Umbilical cord (tissue), 2 donors: ENCODE measurements at places on chromosomes 7 and 10. TPM values are rescaled to one million over a fixed set of nuclear protein-coding genes. Genes with fewer than 3 reads are reported as not detected.

The FBXL13 gene
- total RNA-seq, result 5.3 TPM

The LRCH4 gene
- 30.6 TPM for total RNA-seq

- DNase-seq, result no peak
Measured at GRCh38 chr10:13184730-13185514, 23.6 kb downstream of the MCM10 start.

DNA sequence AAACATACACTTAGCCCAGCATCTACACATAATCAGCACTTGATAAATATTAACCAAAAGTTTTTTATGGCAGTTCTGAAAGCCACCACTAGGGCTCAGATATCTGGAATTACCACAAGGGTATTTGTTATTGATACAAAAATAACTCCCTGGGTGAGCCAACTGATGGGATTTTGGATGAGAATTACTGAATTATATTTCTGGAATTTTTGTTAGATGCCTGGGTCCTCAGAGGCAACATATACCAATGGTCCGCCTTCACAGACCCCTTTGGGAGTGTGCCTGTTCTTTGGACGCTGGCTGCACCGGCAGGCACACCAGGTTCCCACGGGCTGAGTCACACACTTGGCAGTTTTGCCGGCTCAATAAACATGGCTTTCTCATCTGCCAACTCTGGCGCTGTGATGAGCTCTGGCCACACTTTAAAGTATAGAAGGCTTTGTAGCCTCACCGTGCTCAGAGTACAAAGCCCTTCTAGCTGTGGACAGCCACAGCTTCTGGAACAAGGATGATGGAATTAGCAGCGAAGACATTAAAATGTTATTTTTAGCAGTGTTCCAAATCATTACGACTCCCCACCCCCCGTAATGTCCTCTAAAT is 24.5 kb upstream of the EEPD1 start:
- peak; percentile 79 for DNase-seq

DNA sequence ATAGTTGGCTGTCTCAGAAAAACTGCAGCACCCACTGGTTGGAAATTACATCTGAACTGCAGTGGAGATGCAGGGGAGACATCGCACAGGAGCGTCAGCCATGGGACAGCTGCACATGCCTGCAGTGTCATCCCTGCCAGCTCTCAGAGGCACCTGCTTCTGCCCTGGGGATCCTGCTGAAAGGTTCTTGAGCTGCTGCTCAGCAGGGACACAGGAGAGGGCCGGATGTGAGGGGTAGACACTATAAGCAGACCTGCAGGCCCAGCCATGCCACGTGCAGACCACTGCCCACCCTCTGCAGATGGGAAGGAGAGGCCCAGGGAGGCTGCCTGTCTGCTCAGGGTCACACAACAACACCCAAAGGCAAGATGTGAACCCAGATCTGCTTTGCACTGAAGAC is 601.4 kb downstream of the DNAJB6 start:
- DNase-seq, result no peak
